Stimulated activated CD8-positive, alpha-beta memory T cell treated with anti-CD3 and anti-CD28 coated beads, Interleukin-7, amount 100 ng/mL, for 48 hours (primary cell): ENCODE measurements at places on chromosomes 12 and 14.

GRCh38 chr14:99538275-99538674, 57.1 kb downstream of the CCNK start:
- DNase-seq: no peak

- no peak for DNase-seq
Observed at GRCh38 chr12:124405592-124405991, 110.7 kb downstream of the RFLNA start.

DNA sequence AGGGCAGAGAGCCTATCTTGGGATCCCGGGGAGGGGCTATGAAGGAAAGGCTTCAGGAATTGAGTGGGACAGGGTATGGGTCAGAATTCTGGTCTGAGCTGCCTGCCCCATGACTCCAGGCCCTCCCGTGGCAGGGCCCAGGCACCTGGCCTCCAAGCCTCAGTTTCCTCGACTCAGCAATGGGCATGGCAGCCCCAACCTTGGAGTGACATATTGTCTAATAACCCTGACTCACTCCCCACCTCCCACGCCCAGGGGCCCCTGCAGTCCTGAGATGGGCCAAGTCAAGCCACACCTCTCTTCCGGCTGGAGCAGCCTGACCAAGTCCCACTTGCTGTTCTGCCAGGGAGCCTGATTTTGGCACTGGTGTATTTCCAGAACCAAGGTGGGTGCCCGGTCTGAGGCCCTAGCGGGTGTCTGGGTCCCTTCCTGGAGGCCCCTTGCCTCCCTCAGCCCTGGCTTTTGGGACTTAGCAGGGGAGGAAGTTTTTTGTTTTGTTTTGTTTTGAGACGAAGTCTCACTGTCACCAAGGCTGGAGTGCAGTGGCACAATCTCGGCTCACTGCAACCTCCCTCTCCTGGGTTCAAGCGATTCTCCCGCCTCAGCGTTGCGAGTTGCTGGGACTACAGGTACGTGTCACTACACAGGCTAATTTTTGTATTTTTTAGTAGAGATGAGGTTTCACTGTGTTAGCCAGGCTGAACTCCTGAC, 40.3 kb upstream of the RCOR1 start:
- DNase-seq: peak; percentile 49

GRCh38 chr14:74610866-74611649, 979 bp downstream of the LTBP2 start:
- DNase-seq: no peak

GRCh38 chr12:55743406-55744339, 751 bp downstream of the GDF11 start:
- no peak for DNase-seq

- DNase-seq: no peak
Observed at GRCh38 chr12:128830505-128830893, 6.7 kb upstream of the SLC15A4 start.

- DNase-seq: no peak
Observed at GRCh38 chr14:35073486-35073885, 27.4 kb downstream of the FAM177A1 start.

- no peak for DNase-seq
Observed at GRCh38 chr14:34650786-34651584, 21.0 kb upstream of the SNX6 start.

DNA sequence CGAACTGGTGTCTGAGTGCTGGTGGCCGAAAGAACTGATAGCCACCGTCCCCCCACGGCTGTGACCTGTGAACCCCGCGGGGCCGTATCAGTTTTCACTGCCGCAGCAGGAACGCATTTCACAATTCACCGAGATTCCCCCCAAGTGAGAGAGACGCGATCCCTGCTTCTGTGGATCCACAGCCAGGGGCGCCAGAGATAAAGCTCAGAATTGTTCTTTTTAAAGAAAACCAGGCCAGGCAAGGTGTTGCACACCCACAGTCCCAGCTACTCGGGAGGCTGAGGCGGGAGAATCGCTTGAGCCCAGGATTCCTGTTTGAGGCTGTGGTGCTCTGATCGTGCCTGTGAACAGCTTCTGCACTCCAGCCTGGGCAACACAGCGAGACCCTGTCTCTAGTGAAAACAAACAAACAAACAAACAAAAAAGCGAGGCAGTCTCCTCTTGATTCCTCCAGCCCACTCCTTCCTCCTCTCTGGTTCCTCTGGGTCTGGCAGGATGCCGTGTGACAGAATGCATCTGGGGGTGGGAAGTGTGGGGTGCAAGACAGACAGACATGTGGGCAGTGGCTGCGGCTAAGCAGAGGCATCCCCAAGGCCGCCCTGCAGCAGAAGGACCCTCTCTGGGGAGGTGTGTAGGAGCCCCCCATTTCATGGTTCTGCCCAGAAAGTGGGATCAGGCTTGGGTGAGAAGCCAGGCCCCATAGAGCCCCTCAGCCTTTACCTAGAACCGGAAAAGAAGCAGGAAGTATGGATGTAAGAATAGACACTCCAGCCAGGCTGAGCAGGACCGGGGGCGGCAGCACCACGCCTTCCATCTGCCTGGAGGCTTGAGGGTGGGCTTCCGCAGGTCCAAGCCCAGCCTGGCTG, 39.2 kb upstream of the PPP1R13B start:
- DNase-seq: no peak

GRCh38 chr12:749751-750270, 2.6 kb upstream of the WNK1 start:
- no peak for DNase-seq

DNA sequence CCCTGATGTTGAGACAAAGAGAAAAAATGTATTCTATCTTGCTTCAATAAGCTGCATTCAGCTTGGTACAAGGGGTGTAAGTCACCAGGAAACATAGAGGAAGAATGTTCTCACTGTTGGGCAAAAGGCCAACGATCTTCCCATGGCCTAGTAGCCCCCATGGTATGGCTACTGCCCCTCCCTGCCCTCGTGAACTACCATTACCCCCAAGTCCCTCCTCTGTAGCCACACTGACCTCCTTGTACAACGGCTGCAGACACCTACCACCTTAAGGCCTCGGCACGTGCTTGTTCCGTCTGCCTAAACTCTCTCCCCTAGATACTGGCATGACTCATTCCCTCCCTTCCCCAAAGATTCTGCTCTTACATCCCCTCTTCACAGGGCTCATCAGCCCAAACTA, 81.9 kb upstream of the ANO2 start:
- no peak for DNase-seq

- no peak for DNase-seq
Observed at GRCh38 chr12:132478845-132479244, 11.1 kb upstream of the FBRSL1 start.

GRCh38 chr12:6347367-6348338, 5.8 kb upstream of the TNFRSF1A start:
- DNase-seq: no peak

- no peak for DNase-seq
Observed at GRCh38 chr12:57456145-57456700, 1.1 kb downstream of the INHBE start.

DNA sequence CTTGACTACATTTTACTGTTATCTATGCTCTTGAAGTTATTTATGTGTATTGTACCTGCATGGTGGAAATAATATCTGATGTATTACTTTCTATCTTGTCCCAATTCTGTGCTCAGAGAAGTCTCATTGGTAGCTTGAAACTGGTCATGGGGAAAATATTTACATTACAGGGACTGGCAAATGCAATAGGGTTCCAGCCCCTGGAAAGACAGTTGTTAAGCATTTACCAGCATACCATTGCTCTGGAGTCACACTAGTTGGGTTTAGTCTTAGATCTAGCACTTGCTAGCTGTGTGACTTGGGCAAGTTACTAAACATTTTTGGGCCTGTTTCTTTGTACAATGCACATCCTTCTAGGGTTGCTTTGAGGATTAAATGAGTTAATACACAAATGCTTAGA, 86.3 kb upstream of the NRXN3 start:
- DNase-seq: no peak

DNA sequence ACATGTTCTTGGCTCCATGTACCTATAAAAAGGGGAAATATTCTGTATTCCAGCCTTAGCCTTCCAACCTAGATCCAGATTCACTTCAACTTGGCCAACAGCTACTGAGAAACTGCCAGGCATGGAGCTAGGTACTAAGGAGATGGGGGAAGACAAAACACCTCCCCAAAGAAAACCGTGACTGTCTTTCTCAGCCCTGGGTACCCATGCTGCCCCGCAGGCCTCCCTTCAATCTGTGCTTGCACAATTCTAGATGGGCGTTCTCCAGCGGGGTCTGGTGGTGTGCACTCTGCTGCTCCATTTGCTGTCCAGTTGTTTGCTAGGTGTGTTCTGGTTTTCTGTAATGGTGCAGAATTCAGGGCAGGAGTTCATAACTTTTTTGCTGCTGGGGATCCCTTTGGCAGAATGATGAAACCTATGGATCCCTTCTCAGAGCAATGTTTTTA, 817 bp upstream of the KRT4 start:
- DNase-seq: no peak

GRCh38 chr12:47755655-47756562, 2.8 kb downstream of the RAPGEF3 start:
- DNase-seq: peak; percentile 12

- DNase-seq: no peak
Observed at GRCh38 chr14:99156814-99157213, 115.2 kb downstream of the BCL11B start.

DNA sequence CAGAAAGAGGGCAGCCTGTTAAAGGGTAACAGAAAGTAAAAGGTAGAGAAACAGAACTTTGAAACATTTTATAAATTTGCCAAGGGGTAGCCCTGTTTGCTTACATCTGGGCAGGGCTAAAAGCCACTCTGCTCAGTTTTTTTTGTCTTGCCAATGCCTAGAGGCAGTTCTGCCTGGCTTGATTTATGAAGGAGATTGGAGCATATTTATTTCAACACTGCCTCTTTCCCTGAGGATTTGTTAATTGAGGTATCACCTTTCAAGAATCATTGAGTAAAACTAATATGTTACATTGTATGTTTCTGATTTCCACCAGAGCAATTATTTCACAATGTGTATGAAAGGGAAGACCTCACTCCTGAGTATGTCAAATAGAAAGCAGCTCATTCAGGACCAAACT, 160.8 kb downstream of the GXYLT1 start:
- no peak for DNase-seq

GRCh38 chr12:53004178-53004577, 2.1 kb upstream of the EIF4B start:
- DNase-seq: no peak

DNA sequence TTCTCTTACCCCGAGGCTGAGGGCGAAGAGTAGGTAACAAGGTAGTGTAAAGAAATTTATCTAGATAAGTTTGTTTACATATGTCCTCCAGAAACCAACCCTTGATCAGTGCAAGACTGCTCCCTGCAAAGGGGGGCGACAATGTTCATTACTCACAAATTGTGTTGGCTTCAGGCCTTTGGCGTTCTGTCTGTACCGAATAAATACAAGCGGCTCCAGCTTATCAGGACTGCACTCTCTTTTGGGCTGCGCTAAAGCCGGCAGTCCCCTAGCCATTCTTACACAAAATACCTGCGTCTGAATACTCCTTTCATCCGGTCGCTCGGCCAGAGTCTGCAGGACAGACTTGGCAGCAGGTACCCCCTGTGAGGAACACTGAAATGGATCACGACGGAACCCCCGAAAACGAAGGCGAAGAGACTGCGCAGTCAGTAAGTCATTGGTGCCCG, 116.4 kb downstream of the PPHLN1 start:
- no peak for DNase-seq

- no peak for DNase-seq
Observed at GRCh38 chr14:55303125-55303499, 31.9 kb downstream of the FBXO34 start.

GRCh38 chr12:7915661-7916403, 20.2 kb downstream of the SLC2A3 start:
- peak; percentile 31 for DNase-seq

- DNase-seq: no peak
Observed at GRCh38 chr12:75658901-75659823, 147.8 kb upstream of the KRR1 start.

DNA sequence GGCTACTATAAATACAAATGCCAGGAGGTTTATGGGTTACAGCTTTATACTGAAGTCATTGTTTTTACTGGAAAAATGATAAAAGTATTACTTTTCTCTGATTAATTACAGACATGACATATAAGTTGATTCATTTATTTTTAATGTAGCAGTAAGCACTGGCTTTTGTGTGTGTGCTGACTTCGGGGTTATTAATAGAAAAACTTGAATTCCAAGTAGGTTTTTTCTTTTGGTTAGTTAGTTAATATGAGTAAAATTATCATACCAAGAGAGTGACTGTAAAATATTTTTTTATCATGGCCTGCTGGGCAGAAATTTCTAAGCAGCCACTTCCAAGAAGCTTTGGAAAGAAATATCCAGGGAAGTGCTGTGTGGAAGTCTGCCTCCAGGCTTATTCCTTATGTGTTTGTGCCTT, 56.4 kb downstream of the IFT81 start:
- no peak for DNase-seq

DNA sequence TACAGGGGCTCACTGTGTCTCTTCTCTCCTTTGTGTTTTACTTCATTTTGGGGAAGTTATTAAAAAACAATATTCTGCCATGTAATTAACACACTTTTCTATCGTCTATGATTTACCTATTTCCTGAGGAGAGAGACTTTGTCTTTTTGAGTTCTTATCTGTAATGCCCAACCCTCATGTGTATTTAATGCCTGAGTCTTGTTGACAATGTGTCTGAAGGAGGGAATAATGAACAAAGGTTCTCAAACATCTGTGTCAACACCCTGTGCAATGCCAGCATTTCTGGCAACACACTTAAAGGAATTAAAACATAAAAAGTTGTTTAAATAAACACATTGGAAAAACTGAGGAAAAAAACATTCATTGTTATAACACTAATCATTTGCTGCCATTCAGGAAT, 147.1 kb downstream of the SLC15A5 start:
- no peak for DNase-seq

GRCh38 chr12:64407342-64408223, 3.4 kb downstream of the XPOT start:
- DNase-seq: no peak

DNA sequence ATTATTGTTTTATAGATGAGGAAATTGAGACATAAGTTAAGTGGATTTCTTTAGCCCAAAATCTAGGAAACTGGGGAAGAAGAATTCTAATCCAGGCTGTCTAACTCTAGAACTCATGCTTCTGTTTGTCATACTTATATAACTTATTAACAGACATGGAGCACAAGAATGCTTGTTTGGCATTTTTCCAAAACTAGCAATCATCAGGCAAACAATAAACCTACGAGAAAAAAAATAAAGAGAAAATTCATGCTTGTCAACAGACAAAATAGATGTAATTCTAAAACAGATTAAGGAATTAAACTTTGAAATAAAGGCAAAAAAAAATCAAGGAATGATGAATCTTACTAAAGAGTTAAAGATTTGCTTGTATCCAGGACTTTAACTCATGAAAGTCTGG, 103.1 kb downstream of the METTL25 start:
- no peak for DNase-seq

GRCh38 chr12:116916714-116917114, 6.0 kb downstream of the FBXW8 start:
- no peak for DNase-seq

GRCh38 chr12:131065801-131066200, 112.1 kb downstream of the ADGRD1 start:
- no peak for DNase-seq

- no peak for DNase-seq
Observed at GRCh38 chr14:93870377-93870776, 56.8 kb upstream of the FAM181A start.

GRCh38 chr12:91854725-91855124, 290.9 kb downstream of the BTG1 start:
- DNase-seq: no peak
